ENCODE measurements at places on chromosomes 7 and 10.

GRCh38 chr10:86289577-86289868 is 77.1 kb downstream of the GRID1 start:
- DNase-seq: no peak

DNA sequence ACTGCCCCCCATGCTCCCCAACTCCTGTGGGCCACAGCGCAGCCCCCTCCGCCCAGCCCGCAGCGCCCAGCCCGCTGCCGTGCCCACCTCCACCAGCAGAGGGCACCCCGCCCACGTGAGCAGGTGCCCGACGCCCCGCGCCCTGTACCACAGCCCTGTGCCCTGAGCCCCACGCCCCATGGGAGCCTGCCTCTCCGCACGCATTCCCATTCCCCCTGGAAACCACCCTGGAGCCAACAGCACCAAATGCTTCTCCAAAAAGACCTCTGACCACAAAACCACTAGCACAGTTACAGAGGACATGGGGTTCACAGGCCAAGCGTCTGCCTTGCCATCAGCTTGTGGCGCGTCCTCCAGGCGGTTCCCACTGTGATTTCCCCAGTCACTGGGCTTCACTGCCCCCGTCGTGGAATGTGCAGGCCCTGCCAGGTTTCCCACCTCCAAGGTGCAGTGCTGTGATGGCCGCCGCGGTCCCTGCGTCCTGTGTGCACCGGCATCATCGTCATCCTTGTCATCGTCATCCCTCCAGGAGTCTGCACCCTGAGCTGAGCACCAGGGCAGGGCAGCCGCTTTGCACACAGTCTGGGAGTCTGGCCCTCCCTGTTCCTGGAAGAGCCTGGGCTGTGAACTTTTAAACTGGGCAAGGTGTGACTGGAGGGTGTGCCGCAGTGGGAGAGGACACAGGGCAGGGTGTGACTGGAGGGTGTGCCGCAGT is 61.7 kb downstream of the PWWP2B start:
- peak; percentile 68 for DNase-seq

- DNase-seq: no peak
Measured at GRCh38 chr7:38881947-38882684, 26.9 kb downstream of the VPS41 start.

- DNase-seq: no peak
Measured at GRCh38 chr10:29007748-29008610, 280.9 kb upstream of the LYZL1 start.

Data from stimulated activated CD4-positive, alpha-beta T cell treated with anti-CD3 and anti-CD28 coated beads, TNF-alpha, amount 100 ng/mL, for 48 hours (primary cell).